ENCODE measurements at places on chromosomes 3 and 15.

GRCh38 chr3:186444288-186444687, 82.3 kb upstream of the DGKG start:
- DNase-seq: no peak

- DNase-seq: no peak
These were observed 7.7 kb downstream of the FES start for GRCh38 chr15:90892023-90892422.

GRCh38 chr15:65311760-65312159, 7.3 kb downstream of the RNU5B-1 start:
- no peak for DNase-seq

GRCh38 chr3:27467545-27467944, 16.6 kb downstream of the SLC4A7 start:
- no peak for DNase-seq

DNA sequence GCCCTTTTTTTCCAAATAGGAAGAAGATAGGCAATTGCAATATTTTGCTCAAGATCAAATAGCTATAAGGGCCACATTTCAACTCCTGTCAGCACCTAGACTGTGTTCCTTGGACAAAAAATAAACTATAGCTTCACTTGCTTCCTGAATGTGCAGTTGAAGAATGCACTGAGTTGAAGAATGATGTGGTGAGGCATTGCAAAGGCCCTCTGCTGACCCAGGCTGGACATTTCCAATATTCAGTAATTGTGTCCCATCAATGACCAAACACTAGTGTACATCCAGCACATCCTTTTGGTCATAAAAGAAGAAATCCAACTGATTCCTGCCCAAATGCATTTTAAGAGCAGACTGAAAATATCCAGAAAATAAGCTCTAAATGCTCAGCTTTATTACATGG, 424.8 kb upstream of the TGFBR2 start:
- no peak for DNase-seq

DNA sequence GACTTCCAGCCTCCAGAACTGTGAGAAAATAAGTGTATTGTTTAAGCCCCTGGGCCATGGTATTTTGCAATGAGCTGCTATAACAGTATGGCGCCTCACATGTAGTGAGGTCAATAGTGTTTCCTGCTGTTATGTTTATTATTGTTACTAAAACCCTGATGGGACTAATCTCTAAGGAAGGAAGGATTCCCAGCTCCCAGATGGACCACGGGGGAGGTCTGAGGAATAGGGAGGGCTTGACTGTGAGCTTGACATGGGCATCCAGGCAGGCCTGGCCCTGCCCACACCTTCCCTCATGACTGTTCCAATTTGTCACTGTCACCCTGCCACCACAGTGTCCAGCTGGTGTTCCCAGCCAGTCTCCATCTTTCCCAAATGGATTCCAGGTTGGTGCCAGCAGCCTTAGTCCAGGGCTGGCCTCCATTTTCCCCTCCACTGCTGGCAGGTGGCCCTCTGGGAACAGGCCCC, 14.5 kb upstream of the SLC41A3 start:
- DNase-seq: no peak

DNA sequence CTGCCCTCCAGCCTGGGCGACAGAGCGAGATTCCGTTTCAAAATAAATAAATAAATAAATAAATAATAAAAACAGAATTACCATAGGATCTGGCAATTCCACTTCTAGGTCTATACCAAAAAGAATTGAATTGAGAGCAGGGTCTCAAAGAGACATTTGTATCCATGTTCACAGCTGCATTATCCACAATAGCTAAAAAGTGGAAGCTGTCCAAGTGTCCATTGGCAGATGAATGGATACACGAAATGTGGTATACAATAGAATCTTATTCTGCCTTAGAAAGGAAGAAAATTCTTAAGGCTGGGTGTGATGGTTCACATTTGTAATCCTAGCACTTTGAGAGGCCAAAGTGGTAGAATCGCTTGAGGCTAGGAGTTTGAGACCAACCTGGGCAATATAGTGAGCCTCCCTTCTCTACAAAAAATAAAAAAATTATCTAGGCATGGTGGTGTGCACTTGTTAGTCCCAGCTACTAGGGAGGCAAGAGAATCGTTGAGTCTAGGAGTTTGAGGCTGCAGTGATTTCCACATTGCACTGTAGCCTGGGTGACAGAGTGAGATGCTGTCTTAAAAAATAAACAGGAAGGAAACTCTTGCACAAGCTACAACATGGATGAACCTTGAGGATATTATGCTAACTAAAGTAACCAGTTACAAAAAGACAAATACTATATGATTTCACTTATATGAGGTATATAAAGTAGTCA, 24.2 kb downstream of the PFKFB4 start:
- DNase-seq: no peak

- DNase-seq: no peak
These were observed 44.7 kb downstream of the USP50 start for GRCh38 chr15:50501815-50502214.

DNA sequence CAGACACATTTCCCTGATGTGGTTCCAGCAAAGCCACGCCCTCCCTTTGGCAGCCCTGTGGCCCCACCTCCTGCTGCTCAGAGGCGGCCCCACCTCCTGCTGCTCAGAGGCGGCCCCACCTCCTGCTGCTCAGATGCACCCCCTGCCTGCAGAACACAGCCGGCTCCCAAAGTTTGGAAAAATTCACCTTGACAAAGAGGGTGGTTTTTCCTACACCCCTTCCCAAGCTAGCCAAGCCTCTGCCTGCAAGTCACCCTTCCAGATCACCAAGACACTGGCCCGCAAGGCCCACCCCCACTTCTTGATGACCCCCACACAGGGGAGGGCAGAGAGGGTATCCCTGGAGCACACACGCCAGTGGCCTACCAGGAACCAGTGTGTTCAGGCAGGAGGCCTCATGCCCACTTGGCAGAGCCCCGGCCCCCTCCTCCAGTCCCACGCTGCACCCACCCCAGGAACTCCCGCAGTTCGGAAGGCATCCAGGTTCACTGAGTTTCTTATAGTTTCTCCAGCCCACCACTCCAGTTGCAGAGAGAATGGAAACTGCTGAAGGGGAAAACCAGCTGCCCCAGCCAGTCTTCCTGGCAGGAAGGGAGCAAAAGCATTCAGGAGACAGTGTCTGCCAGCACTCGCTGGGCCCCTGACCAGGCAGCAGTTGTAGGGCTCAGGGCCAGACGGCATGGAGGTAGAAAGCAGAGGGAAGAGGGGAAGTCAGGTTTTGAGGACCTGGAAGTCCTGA, 2.3 kb upstream of the HAPLN3 start:
- DNase-seq: no peak

- no peak for DNase-seq
These were observed 1.8 kb downstream of the CLDN18 start for GRCh38 chr3:138011722-138012121.

- DNase-seq: peak; percentile 87
These were observed 281.4 kb upstream of the SLCO3A1 start for GRCh38 chr15:91572110-91572509.

GRCh38 chr15:86885616-86886015, 805.9 kb downstream of the AGBL1 start:
- no peak for DNase-seq

DNA sequence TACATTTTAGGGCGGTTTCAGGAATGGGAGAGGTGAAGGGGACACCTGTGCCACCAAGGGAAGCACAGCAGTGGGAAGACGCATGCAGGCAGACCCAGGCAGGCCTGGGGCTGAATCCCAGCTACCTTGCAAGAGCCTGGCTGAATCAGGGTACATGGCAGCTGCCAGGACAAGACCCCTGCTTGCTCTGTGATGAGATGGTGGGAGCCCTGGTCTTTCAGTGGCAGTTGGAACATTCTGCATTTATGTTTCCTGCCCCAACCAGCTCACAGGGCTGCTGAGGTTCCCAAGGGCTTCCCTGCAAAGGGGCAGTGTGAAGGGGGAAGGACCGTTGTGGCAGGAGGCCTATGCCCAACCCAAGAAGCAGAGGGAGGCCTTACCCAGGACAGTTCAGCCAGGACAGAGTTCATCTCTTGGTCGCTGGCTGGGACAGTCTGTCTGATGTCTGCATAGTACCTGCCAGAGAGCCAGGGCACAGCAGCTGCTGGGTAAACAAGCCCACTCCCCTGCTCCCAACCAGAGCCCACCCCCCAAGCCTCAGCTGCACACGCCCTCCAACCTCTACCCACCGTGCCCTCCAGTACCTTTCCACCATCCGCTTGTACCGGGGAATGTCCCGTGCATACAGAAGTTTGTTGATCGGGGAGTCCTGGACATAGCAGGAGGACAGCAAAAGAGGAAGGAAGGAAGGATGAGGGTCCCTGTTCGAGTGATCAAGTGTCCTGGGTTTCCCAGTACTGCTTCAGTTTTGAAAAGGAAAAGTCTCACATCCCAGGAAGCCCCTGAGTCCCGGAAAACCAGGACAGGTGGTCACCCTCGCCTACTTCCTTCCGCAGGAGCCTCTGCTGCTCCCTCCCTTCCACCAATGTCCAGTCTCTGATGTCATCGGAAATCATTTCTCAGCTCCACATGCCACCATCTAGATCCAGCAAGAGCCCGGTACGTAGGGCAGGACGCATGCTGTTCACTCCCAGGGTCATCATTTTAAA, 23.1 kb downstream of the PLXNB1 start:
- no peak for DNase-seq

- DNase-seq: peak; percentile 32
These were observed 2.8 kb downstream of the SEMA4B start for GRCh38 chr15:90203922-90204321.

- DNase-seq: peak; percentile 33
These were observed 44.0 kb upstream of the HERC1 start for GRCh38 chr15:63877713-63878271.

- no peak for DNase-seq
These were observed 20.5 kb upstream of the LRRN1 start for GRCh38 chr3:3778641-3779270.

GRCh38 chr3:77825001-77825827, 785.3 kb downstream of the ROBO2 start:
- no peak for DNase-seq

DNA sequence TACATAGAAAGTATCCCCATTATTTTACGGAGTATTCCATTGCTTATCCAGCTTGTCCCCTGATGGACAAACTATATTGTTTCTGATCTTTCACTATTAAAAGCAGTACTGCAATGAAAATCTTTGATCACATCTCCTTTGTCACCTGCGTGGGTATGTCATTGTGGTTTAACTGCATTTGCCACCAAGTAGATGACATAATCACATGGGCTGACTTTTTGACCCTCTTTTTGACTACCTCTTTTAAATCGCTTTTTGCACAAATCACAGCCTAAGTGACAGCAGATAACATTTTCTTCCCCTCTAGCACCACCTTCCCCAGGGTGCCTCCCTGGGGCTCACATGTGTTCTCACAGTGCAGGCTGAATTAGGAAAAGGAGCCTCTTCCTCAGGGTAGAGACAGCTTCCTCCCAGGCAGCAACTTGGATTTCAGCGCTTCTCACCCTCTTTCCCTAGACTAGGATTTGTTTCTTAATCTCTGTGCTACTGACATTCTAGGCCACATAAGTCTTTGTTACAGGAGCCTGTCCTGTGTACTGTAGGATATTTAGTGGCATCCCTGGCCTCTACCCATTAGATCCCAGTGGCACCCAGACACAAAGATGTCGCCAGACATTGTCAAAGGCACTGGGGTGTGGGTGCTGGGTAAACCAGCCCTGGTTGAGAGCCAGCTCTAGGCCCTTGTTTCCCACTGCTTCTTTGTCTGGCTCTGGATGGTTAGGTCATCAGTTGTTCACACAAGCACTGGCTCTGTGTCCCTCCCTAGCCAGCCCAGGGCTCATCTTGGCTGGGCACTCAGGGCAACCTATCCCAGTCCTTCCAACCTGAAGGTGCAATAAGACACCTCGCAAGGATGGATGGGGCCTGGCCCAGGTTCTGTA, 1.3 kb upstream of the RBP1 start:
- peak; percentile 75 for DNase-seq

GRCh38 chr15:57559875-57560274, 31.8 kb upstream of the MYZAP start:
- DNase-seq: no peak

- DNase-seq: no peak
These were observed 36.0 kb downstream of the NKIRAS1 start for GRCh38 chr3:23880703-23881339.

DNA sequence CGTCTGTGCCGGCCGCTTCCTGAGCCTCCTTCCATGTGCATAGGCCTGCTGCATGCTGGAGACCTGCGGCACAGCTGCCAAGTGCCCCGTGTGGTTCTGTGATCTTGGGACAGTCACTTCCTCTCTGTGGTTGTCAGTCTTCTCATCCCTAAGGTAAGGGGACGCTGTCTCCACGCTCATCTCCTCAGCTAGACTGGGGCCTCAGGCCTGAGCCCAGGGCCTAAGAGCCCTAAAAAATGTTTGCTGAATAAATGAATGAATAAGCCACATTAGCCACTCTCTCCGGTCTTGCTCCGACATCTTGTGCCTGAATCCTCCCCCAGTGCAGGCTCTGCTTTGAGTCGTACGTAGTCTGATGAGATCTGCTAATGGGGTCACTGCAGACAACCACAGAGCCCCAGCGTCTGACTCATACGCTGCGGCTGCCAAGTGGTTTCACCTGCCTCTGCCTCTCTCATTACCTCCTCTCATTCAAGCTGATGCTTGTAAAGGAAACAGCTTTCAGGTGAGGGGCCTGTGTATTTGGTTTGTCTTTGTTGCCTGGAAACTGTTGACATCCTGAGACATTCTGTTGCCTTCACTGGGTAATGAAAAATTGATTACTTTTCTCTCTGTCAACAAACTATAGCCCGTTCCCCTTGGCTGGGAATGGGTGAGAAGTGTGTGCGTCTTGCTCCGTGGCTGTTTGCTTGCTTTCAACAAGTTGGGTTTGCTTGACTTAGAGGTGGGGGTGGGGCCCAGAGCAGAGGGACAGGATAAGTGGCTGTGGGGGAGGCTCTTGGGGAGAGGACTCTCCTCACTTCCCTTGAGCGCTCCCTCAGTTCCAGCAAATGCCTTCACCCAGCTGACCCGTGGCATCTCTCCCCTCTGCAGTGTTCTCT, 15.9 kb downstream of the RPLP1 start:
- DNase-seq: peak; percentile 87

DNA sequence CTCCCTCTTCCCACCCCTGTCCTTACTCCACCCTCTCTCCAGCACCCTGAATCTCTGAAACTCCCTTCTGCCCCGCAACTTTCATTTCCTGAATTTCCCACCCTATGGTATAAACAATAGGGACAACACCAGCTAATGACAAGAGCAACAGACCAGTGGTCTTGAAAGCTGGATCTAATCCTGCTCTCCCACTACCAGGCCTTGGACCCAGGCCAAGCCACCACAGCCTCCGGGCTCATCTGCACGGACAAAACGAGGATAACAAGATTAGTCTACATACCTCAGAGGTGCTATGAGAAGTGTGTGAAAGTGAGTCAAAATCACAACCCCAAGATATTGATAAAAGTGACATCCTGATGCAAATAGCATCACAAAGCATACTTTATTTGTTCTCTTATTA, 128.6 kb downstream of the ERC2 start:
- no peak for DNase-seq

- DNase-seq: no peak
These were observed 554.8 kb downstream of the NAALADL2 start for GRCh38 chr3:175413926-175414325.

Measured in DMS79 treated with DMSO at 0.1 percent for 48 hours (cell line).